EH (cell line): ENCODE measurements at places on chromosomes 3 and 15.

- no peak for DNase-seq
Observed at GRCh38 chr3:141183606-141184005, 48.0 kb upstream of the PXYLP1 start.

DNA sequence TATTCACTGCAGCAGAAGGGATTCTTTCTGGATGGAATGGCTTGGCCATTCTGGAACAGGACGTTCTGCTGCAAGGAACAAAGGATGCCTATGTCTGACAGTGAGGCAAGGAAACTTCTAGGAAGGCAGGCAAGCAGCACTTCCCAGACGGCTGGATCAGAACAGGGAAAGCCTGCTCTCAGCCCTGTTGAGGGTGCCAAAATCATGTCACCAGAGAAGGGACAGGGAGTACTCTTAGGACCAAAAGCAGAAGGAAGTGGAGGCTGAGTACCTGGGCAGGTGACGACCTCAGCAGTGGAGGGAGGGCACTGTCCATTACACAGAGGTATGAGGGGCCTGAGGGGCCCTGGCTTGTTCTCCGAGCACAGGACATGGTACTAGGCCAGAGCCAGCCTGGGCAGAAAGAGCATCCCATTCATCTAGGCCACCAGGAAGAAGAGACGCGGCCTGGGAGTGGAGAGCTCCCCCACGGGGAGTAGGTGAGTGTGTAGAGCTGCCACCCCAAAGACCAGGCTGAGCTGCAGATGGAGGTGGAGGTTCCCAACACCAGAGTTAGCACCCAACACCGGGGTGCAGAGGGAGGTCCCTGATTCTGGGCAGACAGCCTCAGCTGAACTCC lies 9.6 kb downstream of the KLF15 start:
- no peak for DNase-seq

- DNase-seq = peak; percentile 85
Observed at GRCh38 chr3:190048932-190049441, 71.7 kb downstream of the P3H2 start.

DNA sequence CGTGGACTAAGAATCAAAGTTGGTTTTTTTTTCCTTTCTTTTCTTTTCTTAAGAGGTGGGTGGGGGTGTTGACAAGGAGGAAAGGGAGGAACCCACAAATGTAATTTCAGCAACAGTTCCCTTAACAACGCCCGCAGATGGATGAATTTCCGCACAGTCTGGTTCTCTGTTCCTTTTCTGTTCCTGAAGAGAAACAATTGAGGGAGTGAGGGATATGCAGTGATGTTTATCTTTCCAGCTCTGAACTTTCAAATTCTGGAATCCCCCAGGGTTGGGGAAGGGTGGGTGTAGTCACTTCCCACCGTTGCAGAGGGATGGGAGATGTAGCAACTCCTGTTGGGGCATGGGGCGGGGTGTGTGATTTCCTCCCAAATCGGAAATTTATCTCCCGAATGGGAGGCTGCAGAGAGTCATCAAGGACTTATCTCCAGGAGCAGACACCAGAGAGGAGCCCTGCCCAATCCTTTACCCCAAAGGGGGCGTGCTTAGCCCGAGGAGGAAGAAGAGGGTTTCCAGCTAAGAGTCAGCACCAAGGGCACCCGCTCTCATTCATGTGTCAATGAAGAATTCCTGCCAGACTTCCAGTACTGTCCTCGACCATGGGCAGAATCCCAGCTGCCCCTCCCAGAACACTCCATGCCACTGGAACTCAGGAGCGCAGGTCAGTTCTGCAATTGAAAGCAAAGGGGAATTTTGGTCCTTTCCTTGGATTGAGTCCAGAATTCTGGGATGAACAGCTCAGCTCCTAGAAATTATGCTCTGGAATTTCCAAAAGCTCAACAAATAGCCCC lies 35.0 kb upstream of the CFAP161 start:
- DNase-seq = peak; percentile 43

DNA sequence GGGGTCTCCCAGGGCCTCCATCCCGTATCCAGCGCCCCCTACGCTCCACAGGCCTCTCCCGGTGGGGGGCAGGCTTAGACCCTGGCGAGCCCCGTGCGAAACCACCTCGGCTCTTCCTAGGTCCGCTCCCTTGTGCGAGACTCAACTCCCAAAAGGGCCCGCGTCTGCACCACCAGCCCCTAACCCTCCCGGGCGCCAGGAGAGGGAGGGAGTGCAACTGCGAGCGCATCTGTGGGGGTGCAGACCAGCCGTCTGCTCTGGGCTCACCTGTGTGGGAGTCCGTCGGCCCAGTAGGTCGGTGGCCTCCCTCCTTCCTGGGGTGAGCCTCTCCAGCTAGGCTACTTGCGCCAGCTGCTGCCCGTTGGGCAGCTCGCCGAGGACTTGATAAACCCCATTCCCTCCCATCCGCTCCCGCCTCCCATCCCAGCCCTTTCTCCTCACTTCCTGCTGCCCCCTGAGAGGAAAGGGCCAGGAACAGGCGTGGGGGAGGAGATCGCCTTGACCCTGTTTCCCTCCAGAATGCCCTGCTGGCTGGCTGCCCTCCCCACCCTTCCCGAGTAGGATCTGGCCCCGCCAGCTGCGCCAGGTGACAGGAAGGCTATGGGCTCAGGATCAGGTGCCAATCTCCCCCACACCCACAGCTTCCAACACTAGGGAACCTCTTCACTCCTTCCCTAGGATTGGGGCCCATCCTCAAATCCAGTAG lies at the start of gene HYAL2:
Gene HYAL2, minus strand, starts transcription at position 360 of the 706 bp plus-strand sequence. CDS start 2,256 bp downstream, outside the sequence.
- no peak for DNase-seq

- DNase-seq = peak; percentile 40
Observed at GRCh38 chr3:47421741-47422649, 41.2 kb downstream of the PTPN23 start.

DNA sequence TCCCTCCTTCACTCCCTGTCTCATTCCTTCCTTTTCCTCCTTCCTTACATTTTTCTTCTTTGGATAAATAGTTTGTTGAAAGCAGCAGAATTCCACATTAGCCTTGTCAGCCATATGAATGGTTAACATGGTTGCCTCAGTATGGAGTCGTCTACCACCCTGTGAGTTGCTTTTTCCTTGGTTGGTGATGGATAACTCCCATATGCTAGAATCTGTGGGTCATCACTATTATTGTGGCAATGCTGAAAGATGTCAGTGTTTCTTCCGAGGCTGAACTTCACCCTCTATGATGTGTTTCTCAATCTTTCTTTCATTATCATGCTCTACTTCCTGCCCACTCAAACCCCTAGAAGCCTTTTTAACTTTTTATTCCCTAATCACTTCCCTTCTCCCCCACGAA lies 481.8 kb upstream of the KCNMB2 start:
- DNase-seq = no peak

GRCh38 chr15:46121441-46121840 lies 486.6 kb downstream of the SQOR start:
- no peak for DNase-seq

GRCh38 chr3:156608601-156609514 lies 53.9 kb upstream of the SSR3 start:
- no peak for DNase-seq

- no peak for DNase-seq
Observed at GRCh38 chr3:159819676-159820075, 169.0 kb upstream of the IL12A start.

DNA sequence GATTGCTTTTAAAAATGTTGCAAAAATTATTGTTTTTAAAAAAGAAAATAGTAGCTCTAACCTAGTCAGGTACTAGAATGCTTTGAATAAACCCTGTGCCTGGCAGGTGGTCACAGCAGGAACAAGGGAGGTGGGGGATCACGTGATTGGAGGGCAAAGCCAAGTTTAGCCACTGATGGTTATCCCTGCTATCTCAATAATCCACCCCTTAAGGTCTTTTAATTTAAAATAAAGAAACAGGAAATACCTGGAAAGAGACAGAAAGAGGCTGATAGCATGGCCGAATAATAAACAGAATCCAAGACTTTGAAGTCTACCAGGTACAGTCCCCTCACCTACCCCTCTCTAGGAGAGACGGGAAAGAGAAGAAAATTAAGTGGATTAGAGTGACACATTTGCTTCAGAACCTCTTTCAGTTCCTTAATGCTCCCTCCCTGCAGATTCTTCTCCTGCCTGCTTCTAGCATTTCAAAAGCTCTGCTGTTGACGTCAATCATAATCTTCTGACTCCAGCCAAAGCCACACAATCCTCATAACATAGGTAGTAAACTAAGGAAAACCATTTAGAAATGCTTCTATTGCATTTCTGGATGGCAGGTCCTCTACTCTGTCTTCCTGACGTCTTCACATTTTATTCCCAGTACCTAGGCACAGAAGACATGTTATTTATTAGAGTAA lies 303.4 kb upstream of the MME start:
- DNase-seq = no peak

GRCh38 chr3:130866327-130866726 lies 27.6 kb upstream of the ATP2C1 start:
- DNase-seq = no peak

- no peak for DNase-seq
Observed at GRCh38 chr3:129892486-129892856, 1.0 kb downstream of the TMCC1 start.
